ENCODE measurements at places on chromosomes 2 and 18. TPM values are rescaled to one million over a fixed set of nuclear protein-coding genes. Genes with fewer than 3 reads are reported as not detected.

- DNase-seq, result no peak
Measured at GRCh38 chr18:29041976-29042375, 865.0 kb upstream of the CDH2 start.

DNA sequence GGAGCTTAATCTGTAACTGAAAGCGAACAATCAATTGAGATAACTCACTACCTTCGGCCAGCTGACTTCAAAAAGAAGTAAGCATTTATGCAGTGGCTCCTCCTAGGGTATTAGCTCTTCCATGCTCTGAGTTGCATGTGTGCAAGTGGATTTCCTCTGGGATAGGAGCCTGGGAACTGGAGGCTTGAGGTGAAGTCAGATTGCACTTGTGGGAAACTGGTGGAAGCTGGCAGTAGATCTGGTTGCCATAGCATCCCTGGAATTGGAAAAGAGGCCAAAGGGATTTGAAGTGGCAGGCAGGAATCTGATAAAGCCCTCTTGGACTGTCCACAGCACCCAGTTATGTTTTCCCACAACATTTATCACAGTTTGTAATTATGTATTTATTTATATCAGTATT, 50.6 kb upstream of the FMNL2 start:
- peak; percentile 8 for DNase-seq

Gene STAT4
- 0.13 TPM for total RNA-seq

Gene HOXD4
- not detected for total RNA-seq

Gene SFT2D3
- 6.0 TPM for total RNA-seq

All from LHCN-M2 (cell line).